ENCODE measurements at places on chromosomes 7 and 10.

GRCh38 chr10:6565588-6565987 is 14.5 kb downstream of the PRKCQ start:
- no peak for DNase-seq

DNA sequence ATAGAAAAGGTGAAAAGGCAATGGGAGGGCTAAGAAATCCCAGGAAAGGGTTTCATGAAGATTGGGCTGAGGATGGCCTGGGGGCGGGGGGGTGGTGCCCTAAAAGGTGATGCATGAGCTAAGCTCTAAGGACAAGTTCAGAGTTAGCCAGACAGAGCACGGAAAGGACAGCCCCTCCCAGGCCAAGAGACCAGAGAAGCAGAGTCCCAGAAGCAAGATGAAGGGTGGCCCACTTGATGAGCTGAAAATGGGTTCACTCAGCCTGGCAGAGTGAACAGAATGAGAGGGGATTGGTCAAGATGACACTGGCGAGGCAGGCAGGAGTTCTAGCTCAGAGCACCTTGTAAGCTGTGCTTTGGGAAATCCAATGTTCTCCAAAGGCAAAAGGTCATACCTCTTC is 89.4 kb upstream of the GPR26 start:
- DNase-seq: no peak

DNA sequence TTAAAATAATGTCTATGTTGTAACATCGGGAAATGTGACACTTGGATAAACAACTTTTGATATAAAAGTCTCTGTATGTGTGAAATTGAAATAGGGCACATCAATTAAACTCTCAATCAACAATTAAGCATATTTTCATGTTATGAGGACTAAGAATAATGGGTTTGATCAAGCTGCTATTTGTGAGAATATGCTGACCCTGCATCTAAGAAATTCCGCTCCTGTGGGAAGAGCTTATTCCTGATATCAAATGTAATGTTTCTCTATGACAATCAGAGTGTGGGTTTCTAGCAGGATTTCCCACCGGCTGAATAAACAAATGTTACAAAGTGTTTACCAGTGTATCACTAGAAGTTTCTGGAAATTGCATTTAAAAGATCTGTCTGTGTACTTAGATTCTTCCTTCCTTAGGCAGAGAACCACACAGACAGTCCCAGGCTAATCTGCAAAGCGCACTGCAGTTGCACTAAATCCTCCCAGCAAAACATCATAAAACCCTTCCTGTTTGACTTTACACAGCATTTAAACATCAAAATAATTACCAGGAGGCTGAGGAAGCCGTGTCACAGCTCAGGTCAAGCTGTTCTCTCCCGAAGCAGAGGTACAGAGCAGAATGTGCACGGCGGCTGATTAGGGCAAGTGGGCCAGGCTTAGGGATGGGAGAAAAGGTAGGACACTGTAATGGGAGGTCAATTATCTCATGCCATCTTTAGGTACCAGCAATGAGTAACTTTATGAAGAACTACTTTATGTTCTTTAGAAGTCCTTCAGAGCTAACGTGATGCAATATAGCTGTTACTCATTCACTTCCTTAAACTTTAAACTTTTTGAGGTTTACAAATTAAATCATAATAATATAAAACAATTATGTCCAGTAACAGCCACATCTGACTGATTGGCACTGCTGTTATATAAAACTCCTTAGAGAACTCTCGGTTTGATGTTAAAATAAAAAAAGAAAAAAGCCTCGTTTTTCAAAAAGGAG is 109.1 kb upstream of the CTTNBP2 start:
- no peak for DNase-seq

DNA sequence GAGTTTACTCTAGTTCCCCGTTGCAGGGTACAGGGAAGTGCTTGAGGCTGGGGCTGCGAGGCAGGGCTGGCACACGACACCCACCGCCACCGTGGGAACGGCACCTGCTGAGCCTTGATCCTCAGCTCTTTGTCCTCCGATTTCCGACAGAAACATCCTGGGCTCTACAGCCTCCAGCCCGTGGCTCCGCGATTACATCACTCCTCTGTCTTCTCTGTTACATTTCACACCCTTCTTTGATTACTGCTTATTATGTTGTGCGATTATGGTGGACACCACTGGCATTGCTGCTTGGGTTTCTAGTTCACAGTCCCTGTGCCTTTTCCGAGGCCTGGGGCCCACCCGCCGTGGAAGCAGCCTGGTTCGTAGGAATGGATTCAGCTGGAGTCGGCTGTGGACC is 26.9 kb downstream of the FKBP6 start:
- DNase-seq: no peak

- DNase-seq: no peak
Observed at GRCh38 chr10:72233621-72234020, 17.5 kb upstream of the ASCC1 start.

GRCh38 chr10:93180482-93180931 is 106.8 kb downstream of the CYP26A1 start:
- no peak for DNase-seq

GRCh38 chr10:80971461-80971860 is 433.8 kb downstream of the SH2D4B start:
- DNase-seq: no peak

DNA sequence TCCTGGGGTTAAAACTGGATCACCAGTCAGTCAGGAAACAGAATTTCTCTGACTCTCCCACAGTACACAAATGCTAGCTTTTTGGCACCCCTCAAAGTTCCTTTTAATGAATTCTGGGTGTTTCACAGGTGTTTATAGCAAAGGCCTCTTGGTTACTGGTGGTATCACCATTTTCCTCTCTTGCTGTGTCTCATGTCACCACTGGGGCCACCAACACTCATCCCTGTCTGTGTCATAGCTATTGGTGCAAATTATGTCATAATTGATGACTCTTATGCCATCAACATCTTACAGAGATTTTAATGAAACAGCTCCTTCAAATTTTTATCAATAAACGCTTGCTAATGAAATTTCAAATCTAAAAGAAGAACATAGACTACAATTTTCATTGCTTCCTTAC is 27.7 kb upstream of the OSBPL3 start:
- no peak for DNase-seq

DNA sequence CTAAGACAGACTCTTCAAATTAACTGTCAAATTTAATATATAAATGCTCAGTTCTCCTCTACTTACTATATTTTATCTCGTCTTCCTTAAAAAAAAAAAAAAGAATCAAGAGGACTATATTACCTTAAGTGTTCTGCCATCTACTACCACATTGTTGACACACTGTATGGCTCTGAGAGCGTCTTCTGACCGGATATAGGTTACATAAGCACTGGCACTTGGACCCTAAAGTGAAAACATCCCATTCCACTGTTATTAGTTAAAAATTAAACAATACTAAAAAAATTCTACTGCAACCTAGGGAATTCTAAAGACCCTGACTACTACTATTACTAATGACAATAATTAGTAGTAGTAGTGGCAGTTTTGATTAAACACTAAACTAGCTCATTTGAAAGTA is 95.7 kb downstream of the CNOT4 start:
- no peak for DNase-seq

DNA sequence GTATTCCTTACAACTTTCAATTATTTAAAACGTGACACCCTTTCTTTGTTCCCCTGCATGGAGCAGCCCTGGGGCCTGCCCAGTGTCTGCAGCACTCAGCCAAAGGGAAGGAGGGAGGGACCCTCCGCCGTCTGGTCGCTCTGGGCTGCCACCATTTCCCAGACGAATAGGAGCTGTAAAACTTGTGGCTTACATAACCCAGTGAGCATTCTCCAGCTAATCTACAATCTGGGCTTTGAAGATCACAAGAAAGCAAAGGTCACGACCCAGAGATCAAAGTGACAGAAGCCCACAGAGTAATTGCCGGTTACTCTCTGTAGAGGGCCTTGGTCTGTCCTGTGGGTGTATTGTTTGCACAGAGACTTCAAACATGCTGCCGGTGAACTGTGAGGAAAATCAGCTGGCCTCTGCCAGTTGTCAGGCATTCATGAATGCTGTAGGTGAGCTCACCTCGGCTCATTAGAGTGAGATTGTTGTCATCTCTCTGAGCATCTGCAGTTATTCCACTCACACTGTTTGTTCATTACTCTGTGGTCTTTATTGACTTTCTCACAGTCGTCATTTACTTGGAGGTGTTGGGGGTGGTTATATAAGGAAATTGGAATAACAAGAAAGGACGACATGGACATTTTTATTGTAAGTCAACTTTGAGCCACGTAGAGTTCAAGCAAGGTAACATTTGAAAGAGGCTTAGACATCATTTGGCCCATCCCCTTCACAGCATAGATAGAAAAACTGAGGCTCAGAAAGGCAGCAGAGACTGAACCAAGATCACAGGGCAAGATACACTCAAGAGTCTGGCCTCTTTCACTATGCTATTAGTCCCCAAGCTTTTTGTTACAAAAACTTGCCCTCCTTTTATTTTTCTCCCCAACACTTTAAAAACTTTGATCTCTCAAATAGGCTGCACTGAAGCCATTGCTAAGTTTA is 619.8 kb downstream of the LRMDA start:
- DNase-seq: no peak

All from stimulated activated naive CD4-positive, alpha-beta T cell (primary cell).